ENCODE measurements at places on chromosomes 12 and 14.

GRCh38 chr12:124153392-124153791, 141.5 kb upstream of the RFLNA start:
- DNase-seq = no peak

- no peak for DNase-seq
These were observed 1109.2 kb downstream of the FLRT2 start for GRCh38 chr14:86639146-86639545.

DNA sequence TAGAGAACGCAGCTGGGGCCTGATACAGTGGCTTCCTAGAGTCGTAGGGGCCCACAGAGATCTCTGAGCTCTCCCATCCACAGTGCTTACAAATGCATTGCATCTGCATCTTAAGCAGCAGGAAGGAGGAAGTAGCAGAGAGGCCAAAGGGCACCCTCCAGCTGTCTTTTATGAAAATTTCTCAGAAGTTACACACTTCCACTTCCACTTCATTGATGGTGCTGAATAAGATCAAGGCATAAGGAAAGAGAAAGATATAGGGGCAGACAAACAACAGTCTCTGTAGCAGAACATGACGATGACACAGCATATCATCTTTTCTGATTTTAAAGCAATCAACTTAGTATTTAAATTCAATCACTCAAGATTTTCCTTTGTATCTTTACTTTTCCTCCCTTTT, 51.6 kb upstream of the ABCC9 start:
- no peak for DNase-seq

- no peak for DNase-seq
These were observed 108.7 kb downstream of the CALM1 start for GRCh38 chr14:90505531-90505930.

GRCh38 chr12:69897744-69898143, 72.7 kb downstream of the MYRFL start:
- DNase-seq = peak; percentile 24

GRCh38 chr12:102643879-102644575, 163.7 kb upstream of the IGF1 start:
- DNase-seq = no peak

DNA sequence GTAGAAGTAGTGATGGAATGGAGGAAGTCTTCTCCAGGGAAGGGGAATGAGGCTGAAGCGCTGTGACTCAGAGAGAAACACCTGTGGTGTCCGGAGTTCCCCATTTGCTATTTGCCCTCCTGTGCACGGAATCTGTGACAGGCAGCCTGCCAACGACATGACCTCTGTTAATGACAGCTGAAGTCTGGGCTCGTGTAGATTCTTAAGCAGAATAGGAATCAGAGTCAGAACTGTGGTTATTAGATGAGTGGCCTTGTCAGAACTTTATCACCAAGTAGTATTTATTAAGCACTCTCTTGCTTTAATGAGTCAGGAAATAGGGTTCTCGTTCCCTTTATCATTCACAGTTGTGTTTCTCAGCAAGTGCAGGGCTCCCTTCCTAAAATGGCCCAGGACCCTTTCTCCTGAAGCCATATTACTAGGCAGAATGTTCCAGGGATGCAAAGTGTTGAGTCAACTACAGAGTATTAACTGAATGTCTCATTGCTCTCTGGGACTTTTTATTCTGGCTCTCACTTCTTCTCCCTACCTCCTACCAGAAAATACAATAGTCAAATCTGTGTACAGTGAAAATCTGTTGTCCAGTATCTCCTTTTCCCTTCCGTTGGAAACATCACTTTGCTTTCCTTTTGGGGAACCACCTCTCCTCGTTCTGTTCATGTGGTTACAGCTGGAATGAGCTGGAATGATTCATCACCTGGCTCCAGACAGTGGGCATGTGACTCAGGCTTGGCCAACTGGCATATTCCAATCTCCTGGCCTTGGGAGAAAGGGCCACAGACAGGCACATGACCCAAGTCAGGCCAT, 77.8 kb upstream of the MAX start:
- peak; percentile 75 for DNase-seq

DNA sequence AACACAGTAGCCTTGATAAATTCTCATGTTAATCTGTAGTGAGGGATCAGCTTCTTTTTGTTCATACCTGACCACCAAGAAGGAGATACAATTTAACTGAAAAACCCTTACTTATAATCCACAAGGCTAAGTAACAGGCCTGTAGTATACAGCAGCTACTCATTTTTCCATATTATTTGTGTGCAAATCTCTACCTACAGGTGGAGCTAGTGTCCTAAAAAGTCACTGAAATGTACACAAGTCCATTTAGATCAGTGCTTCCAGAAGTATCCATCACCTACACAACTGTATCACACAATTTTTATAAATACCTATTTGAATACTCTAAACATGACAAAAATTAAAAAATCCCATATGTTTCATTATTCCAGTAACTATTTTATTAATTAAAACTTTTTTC, 173.2 kb downstream of the SLC35F4 start:
- peak; percentile 12 for DNase-seq

- peak; percentile 12 for DNase-seq
These were observed 55.5 kb downstream of the TTC7B start for GRCh38 chr14:90760591-90761316.

- no peak for DNase-seq
These were observed 98.0 kb upstream of the PLEKHG7 start for GRCh38 chr12:92604786-92605185.

DNA sequence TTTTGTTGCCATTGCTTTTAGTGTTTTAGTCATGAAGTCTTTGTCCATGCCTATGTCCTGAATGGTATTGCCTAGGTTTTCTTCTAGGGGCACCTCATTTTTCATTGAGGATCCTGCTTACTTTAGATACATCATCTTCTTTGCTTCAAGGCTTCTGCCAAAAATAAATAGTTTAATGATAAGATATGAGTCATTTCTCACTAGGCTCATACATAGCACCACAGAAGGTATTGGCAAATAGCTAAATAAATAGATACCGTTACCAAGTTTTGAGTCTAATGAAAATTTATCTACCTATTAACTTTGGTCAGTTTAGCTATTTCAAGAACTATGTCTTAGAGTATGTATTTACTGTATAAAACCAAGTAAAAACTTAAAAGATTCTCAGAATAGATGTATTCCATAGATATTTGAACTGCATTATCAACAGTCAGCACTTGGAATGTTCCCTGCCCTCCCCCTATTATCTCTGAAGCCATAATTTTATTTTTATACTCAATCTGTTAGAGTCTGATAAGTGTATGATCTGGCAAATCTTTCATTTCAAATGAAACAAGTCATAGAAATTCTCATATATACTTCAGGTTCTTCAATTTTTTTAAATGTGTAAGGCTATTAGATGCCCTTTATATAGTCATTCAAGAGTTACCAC, 310.2 kb downstream of the CCDC91 start:
- no peak for DNase-seq

DNA sequence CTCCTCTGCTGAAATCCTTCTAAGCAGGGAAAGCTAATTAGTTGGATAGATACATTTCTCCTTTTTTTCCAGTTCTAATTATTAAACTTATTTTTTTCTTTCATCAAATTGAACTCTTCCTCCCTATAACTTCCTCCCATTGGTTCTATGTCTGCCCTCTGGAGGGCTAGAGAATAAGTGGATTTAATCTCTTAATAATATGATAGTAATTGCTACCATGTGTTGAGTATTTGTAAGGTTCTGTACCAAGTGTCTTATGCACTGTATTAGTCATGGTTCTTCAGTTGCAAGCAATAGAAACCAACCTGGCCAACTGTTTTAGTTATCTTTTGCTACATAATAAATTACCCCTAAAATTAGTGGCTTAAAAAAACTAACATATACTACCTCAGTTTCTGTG, 190.5 kb upstream of the PLXNC1 start:
- DNase-seq = no peak

GRCh38 chr12:98343002-98343567, 172.3 kb upstream of the TMPO start:
- DNase-seq = no peak

All from Caki2 (cell line).